Activated CD8-positive, alpha-beta memory T cell treated with anti-CD3 and anti-CD28 coated beads, Interleukin-2, amount 10 ng/mL, durations not matched to agents 7 days and 5 days (primary cell): ENCODE measurements at places on chromosomes 1 and 21. TPM values are rescaled to one million over a fixed set of nuclear protein-coding genes. Genes with fewer than 3 reads are reported as not detected.

BCL2L15 gene
- total RNA-seq, result 2.1 TPM

GRCh38 chr21:45801129-45801964, 157.8 kb downstream of the PCBP3 start:
- H3K27ac ChIP-seq, result no peak overlapping the region
- H3K4me3 ChIP-seq, result no peak overlapping the region
- H3K4me1 ChIP-seq, result no peaks in the 10 kb centered on the region
- H3K27me3 ChIP-seq, result no peaks in the 10 kb centered on the region

DISP3 gene
- 0.35 TPM for total RNA-seq

HSD3B2 gene
- not detected for total RNA-seq

RGS7 gene
- not detected for total RNA-seq

GRCh38 chr1:243882276-243882675, 32.2 kb upstream of the AKT3 start:
- no peaks in the 10 kb centered on the region for H3K4me1 ChIP-seq
- H3K4me3 ChIP-seq, result no peak overlapping the region
- no peaks in the 10 kb centered on the region for H3K36me3 ChIP-seq
- no peak overlapping the region for H3K27ac ChIP-seq
- DNase-seq, result no peak

- no peak for DNase-seq
- no peaks in the 10 kb centered on the region for H3K27me3 ChIP-seq
- peak overlapping the region; percentile 99 for H3K4me3 ChIP-seq
- peaks cover 7% of the 10 kb centered on the region for H3K36me3 ChIP-seq
Observed at GRCh38 chr1:201828217-201828819, 639 bp upstream of the IPO9 start.

- no peaks in the 10 kb centered on the region for H3K4me1 ChIP-seq
- peaks cover 47% of the 10 kb centered on the region for H3K27me3 ChIP-seq
- no peak overlapping the region for H3K27ac ChIP-seq
- H3K36me3 ChIP-seq, result no peaks in the 10 kb centered on the region
Observed at GRCh38 chr1:114685851-114686250, 9.5 kb downstream of the AMPD1 start.

DNA sequence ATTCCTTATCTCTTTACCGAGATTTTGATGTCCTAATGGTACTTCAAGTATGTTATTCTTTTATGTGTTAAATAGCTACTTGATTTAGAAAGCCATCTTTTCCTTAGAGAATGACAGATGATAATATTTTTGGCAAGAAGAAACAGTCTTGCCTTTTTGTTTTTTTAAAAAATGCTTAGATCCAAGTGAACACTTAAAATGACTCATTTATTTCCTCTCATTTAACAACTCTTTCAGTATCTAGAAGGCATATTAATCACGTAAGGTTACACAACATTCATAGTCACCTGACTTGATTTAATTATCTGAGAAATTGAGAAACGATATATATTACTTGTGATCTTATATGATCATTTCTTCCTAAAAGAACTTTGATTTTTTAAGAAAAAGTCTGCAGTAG, 52.4 kb downstream of the SUCO start:
- H3K27ac ChIP-seq, result no peak overlapping the region
- H3K27me3 ChIP-seq, result no peaks in the 10 kb centered on the region
- H3K4me1 ChIP-seq, result peaks cover 28% of the 10 kb centered on the region
- no peak for DNase-seq

- no peak overlapping the region for H3K4me3 ChIP-seq
- peaks cover 4% of the 10 kb centered on the region for H3K27me3 ChIP-seq
- H3K27ac ChIP-seq, result no peak overlapping the region
- no peaks in the 10 kb centered on the region for H3K4me1 ChIP-seq
- DNase-seq, result no peak
Observed at GRCh38 chr1:227549892-227550291, 13.5 kb upstream of the ZNF678 start.

DNA sequence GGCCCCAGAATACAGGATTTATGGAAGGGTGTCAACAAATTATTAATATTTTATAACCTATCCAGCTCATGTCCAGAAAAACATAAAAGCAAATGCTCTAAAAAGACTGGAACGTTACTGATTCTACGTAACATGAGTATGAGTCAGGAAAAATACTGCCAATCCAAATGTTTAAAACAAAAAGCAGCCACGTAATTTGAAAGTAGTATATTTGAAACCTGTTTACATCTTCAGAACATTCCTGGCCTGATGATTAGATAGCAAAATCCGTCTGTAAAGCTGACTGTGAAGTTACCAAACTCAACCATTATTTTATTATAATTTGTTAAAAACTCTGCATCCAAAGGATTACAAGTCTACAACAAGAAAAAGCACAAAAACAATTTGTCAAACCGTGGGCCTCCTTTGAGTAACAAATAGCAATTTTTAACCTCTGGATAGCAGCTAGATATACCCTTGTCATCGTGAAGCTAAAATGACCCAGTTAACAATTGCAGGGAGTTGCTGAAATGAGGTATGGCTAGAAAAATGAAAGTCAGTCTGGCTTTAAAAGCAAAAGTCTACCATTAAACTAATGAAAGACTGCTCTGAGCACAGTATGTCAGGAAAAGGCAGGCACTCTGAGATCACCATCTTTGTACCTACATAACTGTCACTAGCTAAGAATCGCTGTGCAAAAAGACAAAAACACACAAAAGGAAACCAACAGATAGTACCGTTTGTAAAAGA, 1.2 kb downstream of the UBR4 start:
- peak overlapping the region; percentile 95 for H3K27ac ChIP-seq
- H3K4me3 ChIP-seq, result peak overlapping the region; percentile 95
- H3K27me3 ChIP-seq, result no peaks in the 10 kb centered on the region
- peaks cover 80% of the 10 kb centered on the region for H3K4me1 ChIP-seq

DNA sequence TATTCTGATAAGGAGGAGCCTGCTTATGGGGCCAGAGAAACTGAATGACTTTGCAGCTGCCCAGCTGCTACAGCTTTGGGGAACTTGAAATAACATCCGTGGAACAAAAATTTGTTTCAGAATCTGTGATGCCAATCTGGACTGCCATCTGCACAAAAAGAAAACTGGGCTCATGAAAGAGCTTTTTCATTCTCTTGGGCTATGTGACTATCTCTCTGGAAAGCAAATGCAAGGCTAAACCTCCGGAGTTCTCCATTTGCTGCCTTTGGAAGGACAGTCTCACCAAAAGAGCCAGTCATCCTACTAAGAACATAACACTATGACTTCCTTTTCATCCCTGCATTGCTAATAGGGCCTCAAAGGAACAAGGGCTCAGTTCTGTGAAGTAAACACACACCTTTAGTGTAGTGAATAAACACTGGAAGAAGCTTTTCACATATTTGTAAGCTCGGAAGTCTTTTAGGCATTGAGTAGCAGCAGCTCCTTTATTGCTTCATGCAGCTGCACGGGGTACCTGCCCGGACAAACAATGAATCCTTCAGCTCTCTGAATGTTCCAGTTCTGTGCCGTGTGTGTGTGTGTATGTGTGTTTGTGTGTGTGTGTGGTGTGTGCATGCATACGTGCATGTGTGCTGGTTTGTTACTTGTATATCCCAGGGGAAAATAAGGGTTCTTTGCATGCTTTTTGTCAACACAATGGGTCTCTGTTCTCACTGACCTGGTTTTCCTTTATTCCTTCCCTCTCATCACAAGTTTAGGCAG, 255.5 kb upstream of the SGIP1 start:
- no peak for DNase-seq
- H3K4me3 ChIP-seq, result no peak overlapping the region
- peaks cover 95% of the 10 kb centered on the region for H3K4me1 ChIP-seq
- H3K27ac ChIP-seq, result peak overlapping the region; percentile 64

FAM110D gene
- not detected for total RNA-seq

- DNase-seq, result peak; percentile 71
- no peaks in the 10 kb centered on the region for H3K36me3 ChIP-seq
Observed at GRCh38 chr1:26529655-26530409, at the start of gene RPS6KA1. Gene RPS6KA1, plus strand, starts transcription at chr1:26529761. Its CDS starts 160 bp downstream, at chr1:26529921.

DNA sequence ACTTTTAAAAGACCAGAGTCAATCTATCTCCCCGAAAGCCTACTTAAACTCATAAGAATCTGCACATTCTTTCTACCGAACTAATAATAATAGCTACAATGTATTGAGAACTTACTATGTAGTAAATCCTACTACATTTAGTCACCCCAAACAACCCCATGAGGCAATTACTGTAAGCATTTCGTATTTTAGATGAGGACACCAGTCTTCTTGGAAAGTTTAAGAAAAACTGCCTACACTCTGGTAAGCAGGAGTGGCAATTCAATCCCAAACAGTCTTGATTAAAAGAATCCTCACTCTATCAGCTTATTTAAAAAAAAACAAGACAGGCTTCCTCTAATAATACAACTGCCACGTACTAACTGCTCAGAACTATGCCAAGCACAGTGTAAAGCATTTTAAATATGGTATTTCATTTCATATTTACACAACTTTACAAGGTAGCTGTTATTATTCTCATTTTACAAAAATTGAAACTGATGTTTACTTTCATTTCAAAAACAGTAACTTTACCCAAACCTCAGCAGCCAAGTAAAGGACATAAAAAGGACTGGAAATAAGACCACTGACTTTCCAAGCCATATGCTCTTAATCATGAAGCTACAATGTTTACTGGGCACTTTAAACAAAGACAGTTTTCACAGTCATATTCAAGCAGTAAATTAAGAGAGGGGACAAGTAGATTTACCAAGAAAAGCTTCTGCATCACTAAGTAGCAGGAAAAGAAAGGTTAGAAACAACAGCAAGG, 13.9 kb downstream of the ARID4B start:
- H3K36me3 ChIP-seq, result peaks cover 28% of the 10 kb centered on the region
- H3K27me3 ChIP-seq, result no peaks in the 10 kb centered on the region
- DNase-seq, result no peak
- peaks cover 64% of the 10 kb centered on the region for H3K4me1 ChIP-seq
- peak overlapping the region; percentile 50 for H3K4me3 ChIP-seq

DNA sequence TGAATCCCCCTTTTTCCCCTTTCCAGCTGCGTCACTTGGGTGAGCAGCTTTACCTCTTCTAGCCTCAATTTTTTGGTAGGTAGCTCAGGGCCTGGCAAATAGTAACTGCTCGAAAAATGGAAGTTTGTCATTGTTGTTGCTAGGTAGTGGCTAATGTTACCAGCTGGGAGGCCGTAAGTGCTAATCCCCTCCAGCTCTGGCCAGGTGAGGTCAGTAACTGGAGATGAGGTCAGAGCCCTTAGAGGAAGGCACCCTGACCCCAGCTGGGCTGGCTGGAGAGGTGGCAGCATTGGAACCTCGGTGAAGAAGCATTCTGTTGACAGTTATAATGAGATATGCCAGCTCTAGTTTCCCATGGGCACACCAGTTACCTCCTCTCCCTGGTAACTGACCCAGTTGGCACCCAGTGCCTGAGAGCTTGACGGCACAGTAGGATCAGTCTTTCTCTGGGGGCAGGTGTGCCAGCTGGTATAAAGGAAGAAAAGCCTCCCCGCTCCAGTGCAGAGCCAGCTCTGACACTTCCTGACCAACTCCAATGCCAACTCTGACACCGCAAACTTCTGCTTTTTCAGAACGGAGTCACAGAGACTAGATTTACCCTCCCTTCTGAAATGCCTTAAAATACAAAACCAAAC, 35.0 kb upstream of the SLC2A1 start:
- H3K27ac ChIP-seq, result no peak overlapping the region
- no peak for DNase-seq
- no peak overlapping the region for H3K4me3 ChIP-seq
- H3K27me3 ChIP-seq, result no peaks in the 10 kb centered on the region
- H3K36me3 ChIP-seq, result no peaks in the 10 kb centered on the region

MRAP gene
- total RNA-seq, result not detected
